ENCODE measurements at places on chromosomes 3 and 15.

DNA sequence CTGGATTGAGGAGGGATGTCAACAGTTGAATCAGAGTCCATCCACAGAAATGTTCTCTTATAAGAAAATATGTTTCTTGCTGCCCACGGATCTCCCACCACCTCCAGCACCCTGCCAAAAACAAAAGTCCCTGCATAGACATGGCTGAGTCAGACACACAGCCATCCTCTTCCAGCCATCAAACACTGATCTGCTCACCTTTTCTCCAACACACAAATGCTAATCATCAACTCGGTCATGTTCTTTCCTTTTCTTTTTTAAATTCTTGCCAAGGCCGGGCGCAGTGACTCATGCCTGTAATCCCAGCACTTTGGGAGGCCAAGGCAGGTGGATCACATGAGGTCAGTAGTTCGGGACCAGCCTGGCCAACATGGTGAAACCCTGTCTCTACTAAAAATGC is 110.7 kb upstream of the IL12A start:
- DNase-seq = no peak

DNA sequence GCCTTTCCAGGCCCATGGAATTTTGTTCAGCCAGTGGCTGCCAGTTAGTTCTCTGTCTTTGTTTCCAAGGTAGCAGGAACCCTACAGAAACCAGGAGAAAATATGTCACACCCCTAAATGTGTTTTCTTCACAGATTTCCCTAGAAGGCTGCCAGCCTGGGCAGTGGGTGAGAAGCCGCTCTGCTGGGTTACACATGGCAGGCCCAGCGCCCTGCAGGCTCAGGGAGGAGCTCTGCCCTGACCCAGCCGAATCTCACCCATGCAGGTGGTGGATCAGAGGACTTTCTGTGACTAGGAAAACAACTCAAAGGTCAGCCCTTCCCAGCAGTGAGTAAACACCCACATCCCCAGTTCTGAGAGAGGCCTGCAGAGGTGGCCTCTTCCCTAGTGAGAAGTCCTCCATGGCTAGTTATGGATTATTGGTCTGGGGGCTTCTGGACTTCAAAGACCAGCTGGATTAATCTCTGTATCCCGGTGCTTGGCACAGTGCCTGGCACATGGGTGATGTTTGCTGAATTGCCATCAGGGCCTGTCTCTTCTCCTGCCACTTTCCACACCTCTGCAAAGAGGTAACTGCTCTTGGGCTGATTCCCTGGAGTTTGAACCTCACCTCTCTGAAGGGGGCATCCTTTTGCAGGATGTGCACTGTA is 34.7 kb upstream of the BDH1 start:
- DNase-seq = no peak

DNA sequence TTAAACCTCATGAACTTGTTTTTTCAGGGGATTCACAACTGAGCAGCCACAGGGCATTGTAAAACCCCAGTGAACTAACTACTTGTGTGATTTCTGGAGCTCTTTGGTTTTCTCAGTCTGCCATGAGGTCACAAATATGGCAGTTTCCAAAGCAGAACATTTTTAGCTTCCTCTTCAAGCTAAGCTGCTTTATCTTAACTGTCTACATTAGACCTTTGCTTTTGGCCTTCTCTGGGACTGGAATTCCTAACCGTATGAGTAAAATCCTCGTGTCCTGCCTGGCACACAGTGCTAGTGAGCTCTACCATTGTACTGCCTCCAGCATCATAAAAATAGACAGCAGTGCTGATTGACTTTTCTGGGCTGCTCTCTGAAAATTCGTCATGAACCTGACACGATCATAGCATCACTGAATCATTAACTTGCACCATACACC is 22.1 kb downstream of the CDIN1 start:
- no peak for DNase-seq

- no peak for DNase-seq
Measured at GRCh38 chr3:183884097-183884426, 618 bp downstream of the PARL start.

GRCh38 chr3:65548848-65549625 is 489.7 kb downstream of the MAGI1 start:
- DNase-seq = no peak

DNA sequence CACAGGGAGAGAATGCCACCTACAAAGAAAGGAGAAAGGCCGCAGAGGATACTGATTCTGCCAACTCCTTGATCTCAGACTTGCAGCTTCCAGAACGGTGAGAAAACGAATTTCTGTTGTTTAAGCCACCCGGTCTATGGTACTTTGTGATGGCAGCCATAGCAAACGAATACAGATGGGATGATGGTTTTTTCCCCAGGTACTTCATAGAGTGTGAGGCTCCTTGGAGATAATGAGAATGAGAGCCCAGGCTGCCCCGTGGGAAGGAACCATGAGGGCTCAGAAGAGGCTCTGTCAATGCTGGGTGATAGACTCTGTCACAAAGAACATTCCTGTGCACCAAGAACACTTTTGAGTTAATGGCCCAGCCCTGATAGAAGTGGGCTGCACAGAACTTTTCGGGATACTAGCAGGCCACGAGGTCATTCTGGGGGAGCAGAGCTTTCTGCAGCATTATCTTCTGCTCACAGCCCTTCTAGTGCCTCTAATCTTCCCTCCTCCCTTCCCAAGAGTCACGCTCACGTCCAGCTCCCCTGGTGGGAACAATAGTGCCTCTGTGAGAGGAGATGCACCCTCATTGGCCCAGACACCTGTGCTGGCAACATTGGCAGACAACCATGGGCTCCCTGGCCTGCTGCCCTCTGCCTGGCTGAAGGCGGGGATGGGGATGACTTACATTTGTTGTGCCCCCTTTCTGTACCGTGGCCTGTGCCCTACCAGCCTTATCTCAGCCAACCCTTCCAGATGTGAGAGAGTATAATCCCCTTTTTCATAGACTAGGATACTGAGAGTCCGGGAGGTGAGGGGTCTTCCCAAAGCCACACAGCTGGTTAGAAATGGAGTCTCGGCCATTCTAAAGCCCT is 5.2 kb upstream of the RLBP1 start:
- no peak for DNase-seq

DNA sequence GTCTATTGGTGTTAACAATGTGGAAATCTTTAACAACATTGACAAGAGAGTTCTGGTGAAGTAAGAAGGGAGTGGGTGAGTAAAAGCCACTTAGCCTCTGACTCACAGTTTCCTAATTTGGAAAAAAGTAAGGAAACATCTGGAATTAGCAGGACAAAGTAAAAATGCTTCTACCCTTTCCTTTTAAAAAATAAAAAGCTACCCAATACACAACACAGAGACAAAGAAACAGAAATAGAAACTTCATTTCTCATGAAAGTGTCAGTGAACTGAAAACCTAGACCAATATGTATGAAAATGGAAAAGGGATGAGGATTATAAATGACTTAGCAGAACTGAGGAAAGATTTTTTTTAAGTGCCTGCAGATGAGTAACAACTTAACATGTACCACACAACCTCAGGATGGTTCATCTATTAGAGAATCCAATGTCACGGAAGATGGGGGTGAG is 65.4 kb downstream of the SSR3 start:
- no peak for DNase-seq

- DNase-seq = no peak
Measured at GRCh38 chr3:127547761-127548605, 42.5 kb downstream of the TPRA1 start.

DNA sequence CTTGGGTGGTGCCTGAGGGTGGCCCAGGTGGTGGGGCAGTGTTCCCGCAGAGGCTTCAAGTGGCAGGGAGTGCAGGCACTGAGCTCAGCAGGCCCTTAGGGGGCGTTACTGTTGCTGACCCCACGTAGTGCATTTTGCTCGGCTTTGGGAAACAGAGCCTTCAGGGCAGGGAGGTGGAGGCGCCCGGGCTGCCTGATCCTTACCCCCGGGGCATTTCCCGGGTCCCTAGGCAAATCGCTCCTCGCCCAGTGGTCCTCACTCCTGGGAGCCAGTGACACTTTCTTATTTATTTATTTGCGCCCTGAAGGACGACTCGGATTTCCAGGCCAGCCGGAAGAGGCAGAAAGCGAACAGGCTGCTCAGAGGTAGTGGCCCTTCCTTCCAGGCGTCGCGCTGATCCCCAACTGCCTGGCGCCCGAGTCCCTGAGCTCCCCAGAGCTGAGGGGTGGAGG is 10.1 kb upstream of the FOXB1 start:
- DNase-seq = no peak

DNA sequence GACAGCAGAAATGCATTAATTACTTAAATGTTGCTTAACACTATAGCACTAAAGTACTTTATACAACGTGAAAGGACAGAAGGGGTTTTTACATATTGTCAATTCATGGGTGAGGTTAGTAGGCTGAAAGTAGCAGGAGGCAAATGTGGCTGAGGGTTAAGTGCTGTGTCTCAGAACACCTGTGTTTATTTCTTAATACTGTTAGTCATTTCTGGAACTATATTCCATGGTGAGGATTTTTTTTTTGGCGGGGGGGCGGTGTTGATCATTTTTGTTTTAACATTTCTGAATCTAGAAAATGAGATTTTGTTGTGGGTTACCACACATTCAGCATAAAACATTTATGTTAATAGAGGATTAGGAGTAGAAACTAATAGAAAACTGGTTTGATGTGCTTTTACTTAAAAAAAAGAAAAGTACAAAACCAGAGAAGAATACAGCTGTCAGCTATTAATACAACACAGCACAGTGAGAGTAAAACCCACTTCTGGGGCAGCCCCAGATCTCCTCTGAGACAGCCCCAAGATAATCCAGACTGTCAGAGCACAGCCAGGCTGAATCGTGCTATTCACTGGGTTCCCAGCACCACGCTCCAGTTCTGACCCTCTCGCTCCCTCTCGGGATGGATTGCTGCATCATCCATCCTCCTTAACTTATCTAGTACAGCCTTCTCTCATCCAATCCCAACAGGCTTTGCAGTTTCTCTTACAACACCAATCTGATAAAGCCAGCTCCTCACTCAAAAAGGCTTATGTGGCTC is 307.7 kb downstream of the TUSC7 start:
- no peak for DNase-seq

GRCh38 chr3:122299872-122300460 is 25.1 kb upstream of the CSTA start:
- no peak for DNase-seq

- no peak for DNase-seq
Measured at GRCh38 chr3:18868911-18869689, 279.2 kb upstream of the KCNH8 start.

- no peak for DNase-seq
Measured at GRCh38 chr15:59931646-59932261, 72.4 kb upstream of the FOXB1 start.

DNA sequence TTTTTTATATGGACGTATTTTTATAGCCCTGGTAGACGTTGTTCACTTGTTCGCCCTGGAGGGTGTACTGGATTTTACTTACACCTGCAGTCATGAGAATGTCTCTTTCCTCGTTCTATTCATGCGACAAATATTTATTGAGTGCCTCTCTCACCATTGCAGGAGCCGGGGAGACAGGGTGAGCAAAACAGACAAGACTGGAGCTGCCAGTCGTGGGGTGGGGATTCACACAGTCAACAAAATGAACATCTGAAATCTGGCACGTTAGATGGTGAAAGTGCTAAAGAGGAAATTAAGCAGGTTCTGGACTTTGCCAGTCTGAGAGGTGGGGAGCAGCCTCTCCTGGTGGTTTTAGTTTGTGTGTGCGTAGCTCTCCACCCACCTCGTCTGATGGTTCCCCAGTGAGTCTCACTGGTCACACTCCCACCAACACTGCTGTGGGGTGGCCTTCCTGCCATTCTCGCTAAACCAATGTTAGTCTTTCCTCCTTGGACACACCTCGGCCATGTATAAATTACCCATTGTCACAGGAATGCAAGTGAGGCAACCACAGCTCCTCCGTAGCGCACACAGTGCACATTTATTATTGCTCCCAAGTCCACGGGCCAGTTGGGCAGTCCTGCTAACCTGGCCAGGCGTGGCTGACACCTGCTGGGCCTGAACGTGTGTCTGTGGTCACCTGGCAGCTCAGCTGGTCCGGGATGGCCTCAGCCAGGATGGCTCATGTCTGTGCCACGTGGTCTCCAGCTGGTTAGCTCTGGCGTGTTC is 31.5 kb downstream of the FBLN2 start:
- no peak for DNase-seq

DNA sequence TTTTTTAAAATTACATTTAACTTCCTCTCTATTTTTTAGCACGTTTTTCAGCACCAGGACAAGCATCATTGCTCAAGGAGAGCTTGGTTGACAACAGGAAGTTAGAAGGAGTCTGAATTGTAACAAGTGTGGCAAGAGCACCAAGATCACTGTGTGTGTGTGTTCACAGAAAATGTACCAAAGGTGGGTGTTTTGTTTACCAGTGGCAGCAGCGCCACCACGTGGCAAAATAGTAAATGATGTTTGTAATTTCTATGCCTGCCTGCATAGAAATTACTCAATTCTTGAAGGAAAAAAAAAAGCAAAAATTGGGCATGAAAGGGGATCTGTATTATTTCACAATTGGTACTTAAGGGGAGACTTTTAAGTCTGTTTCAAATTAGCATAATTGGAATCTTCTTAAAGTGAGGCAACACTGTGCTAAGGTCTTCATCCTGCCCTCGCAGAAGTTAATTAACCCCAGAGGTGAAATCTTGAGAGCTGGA is 7.4 kb upstream of the U2SURP start:
- no peak for DNase-seq
